ENCODE measurements at places on chromosomes 1 and 21. TPM values are rescaled to one million over a fixed set of nuclear protein-coding genes. Genes with fewer than 3 reads are reported as not detected.
A peak's percentile ranks its signal among the peaks of the same experiment; 100 is the strongest.

- no peak for DNase-seq
Measured at GRCh38 chr1:180195916-180196315, 34.1 kb upstream of the LHX4 start.

- DNase-seq: no peak
Measured at GRCh38 chr1:43373066-43373940, 5.5 kb upstream of the ELOVL1 start.

DNA sequence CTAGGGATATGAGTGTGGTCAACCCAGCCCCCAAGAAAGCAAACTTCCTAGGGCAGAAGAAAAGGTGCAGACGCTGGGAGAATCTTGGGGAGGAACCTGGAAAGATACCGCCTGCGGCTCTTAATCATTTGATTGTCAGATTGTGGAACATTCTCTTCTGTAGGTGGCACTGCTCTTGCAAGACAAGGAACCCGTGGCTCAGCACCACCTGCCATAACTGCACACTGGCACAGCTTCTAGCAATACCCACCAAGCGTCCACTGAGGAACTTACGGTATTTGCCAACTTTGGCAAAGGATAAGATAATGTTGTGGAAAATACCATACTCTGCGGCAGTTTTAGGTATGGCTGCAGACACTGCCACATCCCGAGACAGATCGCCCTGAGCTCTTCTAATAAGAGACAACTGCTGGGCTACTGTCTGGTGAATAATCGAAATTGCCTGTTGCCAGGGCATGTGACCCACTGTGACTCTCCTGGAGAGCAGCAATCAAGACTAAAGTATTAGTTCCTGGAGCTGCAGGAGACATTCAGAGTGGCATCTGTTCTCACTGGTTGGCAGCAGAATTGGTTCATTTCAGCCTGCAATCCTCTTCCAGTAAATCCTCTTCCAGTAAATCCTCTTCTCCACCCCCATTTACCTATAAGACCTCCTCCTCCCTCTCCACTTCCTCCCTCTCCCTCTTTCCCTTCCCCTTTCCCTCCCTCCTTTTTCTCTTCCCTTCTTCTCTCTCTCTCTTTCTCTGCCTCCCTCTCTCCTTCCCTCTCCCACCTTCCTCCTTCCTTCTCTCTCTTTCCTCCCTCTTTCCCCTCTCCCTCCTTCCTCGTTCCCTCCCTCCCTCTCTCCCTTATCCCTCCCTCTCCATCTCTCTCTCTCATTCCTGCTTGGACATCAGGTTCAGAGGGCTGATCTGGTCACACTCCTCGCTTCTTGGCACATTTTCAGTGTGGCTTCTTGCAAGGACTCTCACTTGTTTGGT is 49.7 kb upstream of the B3GALT5 start:
- DNase-seq: no peak

GRCh38 chr21:28910280-28910887 is 82.3 kb downstream of the LTN1 start:
- no peak for DNase-seq

GRCh38 chr1:178145605-178146004 is 51.7 kb downstream of the RASAL2 start:
- DNase-seq: no peak

MAP10 gene
- total RNA-seq: 1.2 TPM

RHBDL2 gene
- not detected for total RNA-seq

- DNase-seq: no peak
Measured at GRCh38 chr1:185912504-185912903, 178.3 kb downstream of the HMCN1 start.

DNA sequence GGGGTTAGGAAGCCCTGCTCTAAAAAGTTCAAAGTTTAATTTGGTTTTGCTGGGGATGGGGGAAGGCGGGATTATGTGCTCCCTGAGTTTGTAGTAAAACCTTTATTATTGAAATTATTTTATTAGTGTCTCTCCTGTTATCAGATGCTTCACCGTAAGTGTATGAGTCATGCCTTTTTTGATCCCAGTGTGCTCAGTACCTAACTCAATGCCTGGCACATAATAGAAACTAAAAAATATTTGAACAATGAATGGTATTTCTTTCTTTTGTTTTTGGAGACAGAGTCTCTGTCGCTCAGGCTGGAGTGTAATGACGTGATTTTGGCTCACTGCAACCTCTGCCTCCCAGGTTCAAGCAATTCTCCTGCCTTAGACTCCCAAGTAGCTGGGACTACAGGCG is 6.4 kb downstream of the SNRPE start:
- DNase-seq: no peak

GRCh38 chr21:44728716-44729115 is 17.3 kb upstream of the TSPEAR start:
- DNase-seq: peak; percentile 41

DNA sequence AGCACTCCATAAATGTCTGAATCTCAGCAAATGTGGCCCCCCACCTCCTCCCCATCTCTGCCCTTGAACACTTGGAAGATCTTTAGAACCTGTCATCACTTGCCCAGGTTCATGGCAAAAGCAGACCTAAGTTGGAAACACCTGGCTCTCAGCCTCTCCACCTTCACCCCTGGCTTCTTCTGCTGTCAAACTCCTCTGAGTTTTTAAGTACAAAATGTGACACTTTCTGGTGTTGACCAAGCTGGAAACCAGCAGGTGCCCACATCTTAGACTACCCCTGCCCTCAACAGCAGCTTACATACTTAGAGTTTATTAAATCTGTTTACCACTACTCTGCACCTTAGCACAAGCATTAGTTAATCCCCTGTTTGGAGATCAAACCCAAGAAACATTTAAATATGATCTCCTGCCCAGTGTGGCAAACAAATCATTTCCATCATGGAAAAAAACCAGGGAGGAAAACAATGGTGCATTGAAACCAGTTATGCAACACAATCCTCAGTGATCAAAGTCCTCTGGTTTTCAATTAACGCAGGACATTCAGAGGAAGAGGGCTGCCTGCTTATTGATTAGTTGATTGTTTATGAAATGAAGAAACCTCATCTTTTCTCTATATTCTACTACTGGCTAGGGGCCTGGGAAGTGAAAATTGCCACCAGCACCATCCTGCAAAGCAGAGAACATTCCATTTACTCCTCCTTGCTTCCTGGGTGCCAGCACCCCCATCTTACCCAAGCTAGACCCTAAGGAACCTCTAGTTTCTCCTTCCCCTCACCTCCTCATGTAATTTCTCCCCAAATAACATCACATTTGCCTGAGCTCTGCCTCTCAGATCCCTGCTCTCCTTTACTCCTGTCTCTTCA is 139.4 kb upstream of the RAB4A start:
- no peak for DNase-seq

INKA2 gene
- 12.4 TPM for total RNA-seq

CDCA8 gene
- total RNA-seq: 0.48 TPM

GRCh38 chr1:191043066-191043465 is 565.4 kb upstream of the BRINP3 start:
- DNase-seq: no peak

DNA sequence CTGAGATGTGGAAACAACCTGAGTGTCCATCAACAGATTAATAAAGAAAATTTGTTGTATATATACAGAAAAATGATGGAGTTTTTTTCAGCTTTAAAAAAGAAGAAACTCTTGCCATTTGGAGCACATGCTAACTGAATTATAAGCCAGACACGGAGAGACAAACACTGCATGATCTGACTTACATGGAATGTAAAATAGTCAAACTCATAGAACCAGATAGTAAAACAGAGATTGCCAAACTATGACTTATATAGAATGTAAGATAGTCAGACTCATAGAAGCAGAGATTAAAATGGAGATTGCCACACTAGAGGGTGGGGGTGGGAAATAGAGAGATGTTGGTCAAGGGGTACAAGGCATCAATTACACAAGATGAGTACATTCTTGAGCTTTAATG is 1786.6 kb downstream of the PLA2G4A start:
- no peak for DNase-seq

PADI4 gene
- 6.3 TPM for total RNA-seq

- DNase-seq: peak; percentile 87
Measured at GRCh38 chr1:46522184-46522968, 29.1 kb downstream of the KNCN start.

SNRPE gene
- 79.5 TPM for total RNA-seq

KIAA0040 gene
- 13.5 TPM for total RNA-seq

DNA sequence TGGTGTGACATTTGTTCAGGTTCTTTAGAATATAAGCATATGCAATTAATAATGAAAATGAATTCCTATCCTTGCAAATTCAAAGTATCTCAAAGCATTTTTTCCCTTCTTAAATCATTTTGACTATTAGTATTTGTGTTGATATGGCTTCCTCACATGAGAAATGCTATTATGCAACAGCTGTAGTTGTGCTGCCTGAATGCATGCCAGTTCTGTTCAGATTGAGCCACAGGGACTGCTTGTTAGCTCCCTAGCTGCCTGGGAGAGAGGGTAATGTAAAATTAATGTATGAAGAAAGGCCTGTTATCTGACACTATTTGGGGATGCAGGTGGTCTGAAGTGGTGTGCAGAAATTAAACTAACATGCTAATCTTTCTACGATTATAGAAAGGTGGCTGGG is 45.5 kb downstream of the CACHD1 start:
- no peak for DNase-seq

CLDN17 gene
- total RNA-seq: not detected

- DNase-seq: no peak
Measured at GRCh38 chr1:107750364-107750959, 214.5 kb downstream of the VAV3 start.

GRCh38 chr1:233094691-233095090 is 144.3 kb downstream of the NTPCR start:
- no peak for DNase-seq

DNA sequence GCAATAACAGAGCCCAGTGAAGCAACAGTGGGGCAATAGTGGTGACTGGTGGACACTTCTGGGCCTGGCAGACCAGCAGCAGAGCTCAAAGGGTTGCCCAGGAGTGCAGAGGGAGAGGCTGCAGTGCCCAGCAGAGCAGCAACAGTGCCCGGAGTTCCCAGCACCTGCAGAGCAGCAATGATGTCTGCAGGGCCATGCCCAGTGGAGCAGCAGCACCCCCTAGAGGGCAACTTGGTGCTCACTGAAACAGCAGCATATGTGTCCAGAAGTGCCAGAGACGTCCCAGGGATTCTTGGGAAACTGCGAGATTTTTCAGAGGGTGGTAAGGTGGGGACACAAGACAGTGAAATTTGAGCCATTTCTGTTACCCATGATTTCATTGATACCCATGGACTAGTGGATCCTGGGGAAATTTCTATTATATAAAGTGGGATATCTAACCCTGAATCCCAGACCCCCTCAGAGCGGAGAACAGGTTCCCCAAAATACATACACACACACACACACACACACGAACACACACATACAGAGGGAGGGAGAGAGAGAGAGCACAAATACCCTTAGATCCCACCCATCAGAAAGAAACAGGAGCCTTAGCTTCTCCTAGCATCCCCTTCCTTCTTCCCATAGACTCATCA is 156.9 kb upstream of the GJB5 start:
- DNase-seq: peak; percentile 87

- peak; percentile 11 for DNase-seq
Measured at GRCh38 chr21:43025636-43026180, 49.9 kb downstream of the CBS start.

DNA sequence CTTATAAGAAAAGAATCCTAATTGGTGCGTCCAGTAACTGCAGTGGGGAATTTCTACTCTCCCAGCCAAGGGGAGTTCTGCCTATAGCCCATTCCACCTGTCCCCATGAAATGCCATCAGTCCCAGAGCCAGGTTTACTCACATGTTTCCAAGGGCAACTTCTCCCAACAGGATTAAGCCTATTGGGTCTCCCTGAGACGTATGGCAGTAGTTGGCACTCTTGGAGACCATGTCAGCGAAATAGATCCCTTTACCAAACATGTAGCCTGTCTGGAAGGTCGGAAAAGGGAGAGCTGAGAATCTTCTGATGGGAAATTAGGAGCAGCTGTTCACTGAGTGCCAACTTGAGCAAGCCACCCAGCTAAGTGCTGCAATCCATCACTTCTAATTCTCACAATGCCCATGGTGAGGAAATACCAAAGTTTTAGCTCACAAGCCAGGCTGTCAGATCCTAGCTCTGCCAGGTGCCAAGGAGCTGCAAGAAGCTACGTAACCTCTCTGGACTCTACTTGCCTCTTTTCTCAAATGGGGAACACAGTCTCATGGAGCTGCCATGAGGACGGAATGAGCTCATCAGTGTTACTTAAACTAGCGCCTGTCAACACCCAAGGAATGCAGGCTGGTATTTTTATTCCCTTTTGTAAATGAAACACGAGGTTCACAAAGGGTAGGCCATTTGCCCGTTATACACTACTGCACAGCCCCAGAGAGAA is 43.9 kb downstream of the PARP1 start:
- DNase-seq: no peak

GRCh38 chr21:14403681-14404318 is 20.9 kb upstream of the HSPA13 start:
- no peak for DNase-seq

- DNase-seq: no peak
Measured at GRCh38 chr1:67571901-67572593, 113.0 kb upstream of the GADD45A start.

BRINP2 gene
- 0.19 TPM for total RNA-seq

ABL2 gene
- 63.5 TPM for total RNA-seq

ANKRD13C gene
- 20.8 TPM for total RNA-seq

All from posterior vena cava (tissue), 2 donors.